ENCODE measurements at places on chromosomes 3 and 15.

DNA sequence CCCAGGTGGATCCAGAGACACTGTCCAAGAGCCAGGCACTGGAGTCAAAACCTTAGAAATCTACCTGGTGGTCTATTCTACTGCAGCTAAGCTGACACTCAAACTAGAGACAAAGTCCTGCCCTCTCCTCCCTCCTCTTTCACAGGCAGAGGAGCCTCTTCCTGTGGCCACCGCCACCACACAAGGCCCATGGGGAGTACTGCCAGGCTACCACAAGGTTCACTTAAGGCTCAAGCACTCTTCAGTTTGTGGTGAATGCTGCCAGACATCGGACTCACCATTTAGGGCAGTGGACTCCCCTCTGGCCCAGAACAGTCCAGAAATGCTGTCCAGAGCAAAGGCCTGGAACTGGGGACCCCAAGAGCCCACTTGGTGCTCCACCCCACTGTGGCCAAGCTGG lies 160.9 kb downstream of the ADAMTS17 start:
- no peak for DNase-seq

- DNase-seq: no peak
These were observed 984.6 kb upstream of the NR2F2 start for GRCh38 chr15:95345867-95346266.

DNA sequence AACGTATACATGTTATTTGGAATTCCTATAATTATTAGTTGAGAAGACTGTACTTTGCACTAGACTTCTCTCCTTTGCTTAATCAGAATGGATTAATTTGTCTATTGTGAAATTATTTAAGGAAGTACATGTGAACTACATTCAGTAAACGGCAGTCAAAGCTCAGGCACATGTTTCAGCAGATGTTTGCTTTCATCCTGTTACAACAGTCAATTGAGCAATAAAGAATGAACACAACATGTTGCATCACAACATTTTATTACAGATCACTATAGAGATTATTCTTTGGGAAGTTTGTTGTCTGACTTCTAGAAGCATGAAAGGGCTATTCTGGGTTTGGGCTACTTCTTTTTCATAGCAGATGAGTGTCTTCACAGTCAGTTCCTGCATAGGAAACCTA lies 39.2 kb downstream of the RAB27A start:
- no peak for DNase-seq

- peak; percentile 77 for DNase-seq
These were observed 140.7 kb upstream of the MEF2A start for GRCh38 chr15:99424978-99425656.

DNA sequence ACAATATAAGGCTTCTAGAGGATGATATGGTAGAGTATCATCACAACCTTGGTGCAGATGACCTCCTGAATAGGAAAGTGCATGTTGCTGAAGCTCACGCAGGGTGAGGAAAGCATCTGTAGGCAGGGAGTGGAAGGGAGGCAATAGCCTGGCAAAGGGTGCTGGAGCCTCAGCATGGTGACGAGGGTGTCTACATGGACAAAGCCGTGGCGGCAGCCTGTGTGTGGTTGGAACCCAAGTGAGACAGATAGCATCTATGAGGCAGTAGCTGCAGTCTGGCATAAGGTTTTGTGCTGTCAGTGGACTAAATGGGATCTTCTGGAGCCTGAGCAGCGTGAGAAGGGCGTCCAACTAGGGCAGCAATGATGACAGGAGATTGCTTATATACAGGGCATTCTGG lies 132.5 kb downstream of the DLG1 start:
- no peak for DNase-seq

- DNase-seq: no peak
These were observed 194.6 kb downstream of the GABRG3 start for GRCh38 chr15:27165590-27165989.

Measured in A172 (cell line).